Pulmonary artery endothelial cell (primary cell): ENCODE measurements at places on chromosomes 13 and 19. TPM values are rescaled to one million over a fixed set of nuclear protein-coding genes. Genes with fewer than 3 reads are reported as not detected.

The TLE6 gene
- total RNA-seq, result 1.9 and 3.4 TPM in 2 replicates

The SULT2B1 gene
- total RNA-seq, result 0.07 TPM in 1 of 2 replicates, not detected in the other

The SLC6A16 gene
- total RNA-seq, result 0.07 and 0.13 TPM in 2 replicates

The CNFN gene
- not detected in 2 replicates for total RNA-seq

The C19orf33 gene
- 27.9 and 33.4 TPM in 2 replicates for total RNA-seq

The CYP4F11 gene
- total RNA-seq, result not detected in 2 replicates

The RNF17 gene
- not detected in 2 replicates for total RNA-seq

The ZNF626 gene
- 6.7 and 8.7 TPM in 2 replicates for total RNA-seq

The PRODH2 gene
- not detected in 2 replicates for total RNA-seq

The CTU1 gene
- total RNA-seq, result 6.6 and 10.2 TPM in 2 replicates

The CPB2 gene
- total RNA-seq, result not detected in 2 replicates

The MCOLN1 gene
- total RNA-seq, result 3.8 and 6.2 TPM in 2 replicates

The TMEM38A gene
- 3.0 and 4.7 TPM in 2 replicates for total RNA-seq

The PCDH8 gene
- total RNA-seq, result not detected in 2 replicates

The AKT2 gene
- 22.6 and 30.1 TPM in 2 replicates for total RNA-seq

The TGFB1 gene
- 18.2 and 18.9 TPM in 2 replicates for total RNA-seq

The HSPBP1 gene
- total RNA-seq, result 30.1 and 37.8 TPM in 2 replicates

The ZNF579 gene
- total RNA-seq, result 2.6 and 4.1 TPM in 2 replicates

The SEMA6B gene
- total RNA-seq, result 92.9 and 107 TPM in 2 replicates

The NKG7 gene
- total RNA-seq, result not detected in 2 replicates

The TRPM4 gene
- 9.8 and 14.4 TPM in 2 replicates for total RNA-seq

The GAPDHS gene
- total RNA-seq, result not detected in 2 replicates

The SIGLEC14 gene
- total RNA-seq, result not detected in 2 replicates

The LILRA6 gene
- not detected in 2 replicates for total RNA-seq

The C3 gene
- under 0.01 and 0.28 TPM in 2 replicates for total RNA-seq

The VSIG10L gene
- total RNA-seq, result 0.04 and 0.07 TPM in 2 replicates

The ACP7 gene
- 0.20 and 0.21 TPM in 2 replicates for total RNA-seq

The ZNF558 gene
- 3.8 and 9.2 TPM in 2 replicates for total RNA-seq

The SLAIN1 gene
- 9.2 and 13.7 TPM in 2 replicates for total RNA-seq

The TLE2 gene
- 19.2 and 20.6 TPM in 2 replicates for total RNA-seq

The ZNF613 gene
- 6.4 and 11.1 TPM in 2 replicates for total RNA-seq

The SPRED3 gene
- total RNA-seq, result 3.4 and 3.6 TPM in 2 replicates
